ENCODE measurements at places on chromosomes 6 and 20. TPM values are rescaled to one million over a fixed set of nuclear protein-coding genes. Genes with fewer than 3 reads are reported as not detected.

Gene ZSCAN23
- 1.6 TPM for total RNA-seq

DNA sequence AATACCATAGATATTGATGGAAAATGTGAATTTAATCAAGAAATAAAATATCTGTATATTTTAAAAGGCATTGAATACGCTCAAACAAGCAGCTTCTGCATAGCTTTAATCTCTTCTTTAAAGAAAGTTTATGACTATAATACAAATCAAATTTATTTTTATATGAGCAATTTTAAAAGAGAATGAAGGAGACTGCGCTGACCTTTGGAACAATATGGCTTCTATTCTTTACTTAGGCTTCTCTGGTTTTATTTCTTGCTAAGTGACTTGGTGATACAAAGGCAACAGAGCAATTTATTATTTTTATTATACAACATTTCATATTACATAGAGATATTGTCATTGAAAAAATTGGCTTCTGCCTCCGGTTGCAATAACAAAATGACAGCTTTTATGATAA is 776.7 kb downstream of the TBC1D32 start:
- H3K27ac ChIP-seq: no peak overlapping the region
- H3K36me3 ChIP-seq: no peaks in the 10 kb centered on the region
- no peaks in the 10 kb centered on the region for H3K27me3 ChIP-seq
- no peak overlapping the region for H3K4me3 ChIP-seq
- H3K4me1 ChIP-seq: no peaks in the 10 kb centered on the region

- H3K4me1 ChIP-seq: no peaks in the 10 kb centered on the region
- no peaks in the 10 kb centered on the region for H3K36me3 ChIP-seq
- H3K4me3 ChIP-seq: no peak overlapping the region
- no peak overlapping the region for H3K27ac ChIP-seq
These were observed 21.3 kb upstream of the PDE10A start for GRCh38 chr6:165684333-165684732.

GRCh38 chr6:39092124-39092523 is 22.9 kb downstream of the SAYSD1 start:
- H3K27ac ChIP-seq: no peak overlapping the region
- H3K27me3 ChIP-seq: peaks cover 16% of the 10 kb centered on the region
- no peaks in the 10 kb centered on the region for H3K36me3 ChIP-seq
- no peaks in the 10 kb centered on the region for H3K4me1 ChIP-seq
- DNase-seq: no peak
- no peak overlapping the region for H3K4me3 ChIP-seq

GRCh38 chr6:88712243-88712936 is 251.0 kb downstream of the RNGTT start:
- no peak for DNase-seq
- H3K4me1 ChIP-seq: peaks cover 5% of the 10 kb centered on the region
- H3K27me3 ChIP-seq: no peaks in the 10 kb centered on the region
- H3K4me3 ChIP-seq: no peak overlapping the region
- peaks cover 3% of the 10 kb centered on the region for H3K36me3 ChIP-seq
- H3K27ac ChIP-seq: no peak overlapping the region

Gene CRISP3
- total RNA-seq: not detected

Gene TUBE1
- 6.2 TPM for total RNA-seq

DNA sequence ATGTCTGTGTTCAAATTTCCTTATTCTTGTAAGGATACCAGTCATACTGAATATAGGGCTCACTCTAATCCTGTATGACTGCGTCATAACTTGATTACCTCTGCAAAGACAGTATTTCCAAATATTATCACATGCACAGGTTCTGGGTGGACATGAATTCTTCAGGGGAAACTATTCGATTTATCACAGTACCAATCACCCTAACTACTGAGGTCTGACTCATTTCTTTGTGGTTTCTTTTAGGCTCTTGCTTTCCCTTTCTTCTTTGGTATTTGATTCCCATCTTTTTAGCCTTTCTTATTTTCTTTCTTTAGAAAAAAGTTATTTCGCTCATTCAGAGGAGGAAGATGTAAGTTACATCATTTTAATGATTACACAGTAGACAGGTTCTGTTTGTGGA is 40.3 kb upstream of the TBX18 start:
- no peak overlapping the region for H3K4me3 ChIP-seq
- no peaks in the 10 kb centered on the region for H3K4me1 ChIP-seq
- DNase-seq: no peak
- H3K27me3 ChIP-seq: no peaks in the 10 kb centered on the region
- no peaks in the 10 kb centered on the region for H3K36me3 ChIP-seq
- no peak overlapping the region for H3K27ac ChIP-seq

- no peaks in the 10 kb centered on the region for H3K27me3 ChIP-seq
- no peak overlapping the region for H3K4me3 ChIP-seq
- H3K4me1 ChIP-seq: no peaks in the 10 kb centered on the region
These were observed 103.7 kb upstream of the CD93 start for GRCh38 chr20:23189854-23190253.

DNA sequence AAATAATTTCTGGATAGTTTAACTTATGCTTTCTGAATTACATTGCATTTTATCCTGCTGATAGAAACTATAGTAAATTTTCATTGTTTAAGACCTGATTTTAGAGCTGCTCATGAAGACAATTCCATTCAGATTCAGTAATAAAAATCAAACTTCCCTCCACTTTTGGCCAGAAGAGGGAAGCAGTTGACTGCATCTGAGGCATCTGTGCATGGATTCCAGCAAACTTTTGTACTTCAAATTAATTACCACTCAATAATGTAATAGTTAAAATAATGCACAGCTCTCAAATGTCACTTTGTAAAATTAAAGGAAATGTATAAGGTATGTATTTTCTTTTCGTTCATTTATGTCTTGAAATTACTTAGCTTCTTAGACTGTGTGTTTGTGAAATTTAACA is 64.2 kb upstream of the SLC35B3 start:
- H3K36me3 ChIP-seq: no peaks in the 10 kb centered on the region
- H3K27me3 ChIP-seq: no peaks in the 10 kb centered on the region
- no peaks in the 10 kb centered on the region for H3K4me1 ChIP-seq

Gene CST5
- not detected for total RNA-seq

GRCh38 chr20:57579898-57580447 is 19.1 kb downstream of the PCK1 start:
- no peak overlapping the region for H3K4me3 ChIP-seq
- no peak overlapping the region for H3K27ac ChIP-seq
- no peaks in the 10 kb centered on the region for H3K4me1 ChIP-seq
- DNase-seq: no peak
- no peaks in the 10 kb centered on the region for H3K36me3 ChIP-seq
- no peaks in the 10 kb centered on the region for H3K27me3 ChIP-seq

Gene SERPINB6
- 1.2 TPM for total RNA-seq

GRCh38 chr6:72649032-72649984 is 27.4 kb downstream of the KCNQ5 start:
- no peaks in the 10 kb centered on the region for H3K36me3 ChIP-seq
- no peaks in the 10 kb centered on the region for H3K27me3 ChIP-seq
- H3K4me3 ChIP-seq: peak overlapping the region; percentile 4
- peak; percentile 58 for DNase-seq
- H3K27ac ChIP-seq: peak overlapping the region; percentile 77

Gene VSTM2L
- total RNA-seq: 1.5 TPM

DNA sequence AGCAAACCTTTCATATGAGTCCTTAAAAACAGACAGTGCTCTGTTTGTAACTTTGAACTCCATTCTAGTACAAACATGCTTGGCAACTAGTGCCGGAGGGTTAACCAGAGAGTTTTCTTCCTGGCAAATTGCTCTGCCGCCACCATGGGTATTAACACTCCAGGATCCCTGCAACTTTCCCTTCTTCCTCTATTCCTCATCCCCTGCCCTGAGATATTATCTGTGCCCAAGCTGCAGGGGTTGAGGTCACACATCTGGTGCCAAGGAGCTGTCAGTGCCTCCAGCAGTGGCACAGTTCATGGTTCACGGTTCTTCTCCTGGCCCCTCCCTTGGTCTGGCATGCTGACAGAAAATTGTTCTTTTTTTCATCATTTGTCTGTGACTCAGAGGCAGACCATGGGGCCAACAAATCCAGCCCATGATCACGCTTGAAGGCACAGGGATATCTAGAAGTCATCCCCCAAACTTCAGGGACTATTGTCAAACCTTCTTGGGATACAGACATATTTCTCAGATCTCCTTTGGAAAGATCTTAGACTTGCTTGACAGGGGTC is 77.5 kb downstream of the ATXN1 start:
- peaks cover 28% of the 10 kb centered on the region for H3K4me1 ChIP-seq
- no peak for DNase-seq
- no peak overlapping the region for H3K4me3 ChIP-seq
- no peak overlapping the region for H3K27ac ChIP-seq
- H3K27me3 ChIP-seq: no peaks in the 10 kb centered on the region

DNA sequence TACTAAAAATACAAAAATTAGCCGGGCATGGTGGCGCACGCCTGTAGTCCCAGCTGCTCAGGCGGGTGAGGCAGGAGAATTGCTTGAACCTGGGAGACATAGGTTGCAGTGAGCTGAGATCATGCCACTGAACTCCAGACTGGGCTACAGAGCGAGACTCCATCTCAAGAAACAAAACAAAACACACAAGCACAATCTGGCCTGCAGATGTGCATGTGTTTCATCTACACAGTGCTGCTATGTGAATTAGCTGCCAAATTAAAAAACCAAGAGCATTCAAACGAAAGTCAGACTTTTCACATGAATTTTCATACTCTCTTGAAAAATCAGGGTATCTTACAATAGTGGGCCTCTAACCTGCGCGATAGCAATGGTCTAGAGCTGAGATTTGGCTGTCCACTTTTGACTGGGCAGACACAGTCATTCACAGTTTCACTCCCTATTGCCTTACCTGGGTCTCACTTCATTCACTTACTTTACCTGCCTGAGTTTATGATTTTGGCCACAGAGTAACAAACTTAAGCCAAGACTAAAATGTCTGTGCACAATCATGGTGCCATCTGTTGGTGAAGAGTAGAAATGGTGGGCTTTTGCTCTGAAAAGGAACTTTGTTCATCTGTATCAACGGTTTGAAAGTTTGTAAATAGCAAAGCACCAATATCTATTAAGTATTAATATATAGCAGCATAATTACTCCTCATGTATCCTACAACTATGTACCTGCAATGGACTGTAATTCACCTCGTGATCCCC is 138.5 kb upstream of the UST start:
- H3K27ac ChIP-seq: no peak overlapping the region
- no peaks in the 10 kb centered on the region for H3K36me3 ChIP-seq
- H3K4me1 ChIP-seq: no peaks in the 10 kb centered on the region

DNA sequence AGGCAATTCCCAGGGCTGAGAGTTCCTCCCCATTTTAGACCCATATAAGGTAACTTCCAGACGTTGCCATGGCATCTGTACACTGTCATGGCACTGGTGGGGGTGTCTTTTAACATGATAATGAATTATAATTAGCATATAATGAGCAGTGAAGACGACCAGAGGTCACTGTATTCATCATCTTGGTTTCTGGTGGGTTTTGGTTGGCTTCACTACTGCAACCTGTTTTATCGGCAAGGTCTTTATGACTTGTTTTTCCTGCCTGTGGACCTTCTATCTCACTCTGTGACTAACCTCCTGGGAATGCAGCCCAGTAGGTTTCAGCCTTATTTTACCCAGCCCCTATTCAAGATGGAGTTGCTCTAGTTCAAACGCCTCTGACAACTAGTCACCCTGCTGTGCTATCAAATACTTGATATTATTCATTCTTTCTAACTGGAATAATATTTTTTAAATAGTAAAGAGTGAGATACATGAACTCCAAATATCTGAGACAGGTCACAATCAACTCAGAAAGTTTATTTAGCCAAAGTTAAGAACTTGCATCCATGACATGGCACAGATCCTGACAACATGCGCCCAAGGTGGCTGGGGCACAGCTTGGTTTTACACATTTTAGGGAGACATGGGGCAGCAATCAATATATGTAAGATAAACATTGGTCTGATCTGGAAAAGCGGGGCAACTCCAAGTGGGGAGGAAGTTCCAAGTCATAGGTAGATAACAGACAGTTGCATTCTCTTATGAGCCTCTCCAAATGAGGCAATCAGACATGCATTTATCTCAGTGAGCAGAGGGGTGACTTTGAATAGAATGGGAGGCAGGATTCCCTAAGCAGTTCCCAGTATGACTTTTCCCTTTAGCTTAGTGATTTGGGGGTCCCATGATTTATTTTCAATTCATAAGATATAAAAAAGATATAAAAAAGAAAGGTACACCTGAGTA is 1.2 kb upstream of the UFL1 start:
- H3K4me1 ChIP-seq: no peaks in the 10 kb centered on the region
- H3K27me3 ChIP-seq: no peaks in the 10 kb centered on the region
- H3K4me3 ChIP-seq: peak overlapping the region; percentile 91
- no peak for DNase-seq
- H3K36me3 ChIP-seq: no peaks in the 10 kb centered on the region

Gene RIMS4
- total RNA-seq: 0.05 TPM

GRCh38 chr6:134909701-134910592 is 40.0 kb downstream of the ALDH8A1 start:
- no peaks in the 10 kb centered on the region for H3K27me3 ChIP-seq
- H3K4me3 ChIP-seq: no peak overlapping the region

Gene HLA-DQB1
- total RNA-seq: 119 TPM

DNA sequence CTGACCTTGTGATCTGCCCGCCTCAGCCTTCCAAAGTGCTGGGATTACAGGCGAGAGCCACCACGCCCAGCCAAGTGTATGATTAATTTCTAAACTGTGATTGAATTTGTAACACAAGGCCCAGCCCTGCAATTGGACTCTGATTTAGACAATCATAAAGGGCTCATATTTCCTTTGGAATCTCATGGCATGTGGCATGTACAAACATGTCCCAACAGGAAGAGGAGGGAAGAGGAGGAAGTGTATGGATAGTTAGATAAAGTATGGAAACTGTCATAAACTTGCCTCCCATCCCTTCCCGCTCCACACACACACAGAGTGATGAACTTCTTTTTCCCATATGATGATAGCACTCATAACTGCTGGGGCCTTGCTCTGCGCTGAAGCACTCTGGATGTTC is 27.2 kb upstream of the QKI start:
- no peak overlapping the region for H3K27ac ChIP-seq
- H3K4me1 ChIP-seq: no peaks in the 10 kb centered on the region
- DNase-seq: no peak
- H3K4me3 ChIP-seq: no peak overlapping the region
- H3K27me3 ChIP-seq: no peaks in the 10 kb centered on the region

Gene RSPH4A
- 0.13 TPM for total RNA-seq

- no peak overlapping the region for H3K27ac ChIP-seq
- no peak overlapping the region for H3K4me3 ChIP-seq
- H3K36me3 ChIP-seq: no peaks in the 10 kb centered on the region
- DNase-seq: no peak
- H3K27me3 ChIP-seq: no peaks in the 10 kb centered on the region
These were observed 201.1 kb downstream of the OGFRL1 start for GRCh38 chr6:71489736-71490135.

Gene EYA2
- not detected for total RNA-seq

DNA sequence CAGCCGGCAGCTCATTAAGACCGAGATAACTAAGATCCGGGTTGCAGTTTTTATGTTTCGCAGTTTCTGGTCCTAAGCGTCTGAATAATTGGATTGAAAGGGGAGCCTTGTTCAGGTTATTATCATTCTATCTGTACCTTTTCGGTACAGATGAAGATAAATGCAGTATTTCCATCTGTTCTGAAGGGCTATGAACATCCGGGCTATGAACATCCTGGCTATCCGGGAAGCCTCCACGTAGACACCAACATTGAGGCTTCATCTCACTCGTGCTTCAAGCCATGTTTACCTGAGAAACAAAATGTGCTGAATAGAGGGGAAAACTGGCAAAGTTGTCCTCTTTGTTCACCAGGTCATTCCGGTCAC is 399 bp upstream of the REPS1 start:
- DNase-seq: no peak
- H3K4me1 ChIP-seq: no peaks in the 10 kb centered on the region
- no peaks in the 10 kb centered on the region for H3K36me3 ChIP-seq
- peak overlapping the region; percentile 96 for H3K4me3 ChIP-seq
- H3K27ac ChIP-seq: peak overlapping the region; percentile 18

All from GM12878 (cell line).